Activated effector memory CD4-positive, alpha-beta T cell treated with Interleukin-2 at 50 U/mL for 16 hours (primary cell): ENCODE measurements at places on chromosomes 4 and X.

GRCh38 chr4:127634181-127634580 lies 1.4 kb downstream of the INTU start:
- DNase-seq: no peak

DNA sequence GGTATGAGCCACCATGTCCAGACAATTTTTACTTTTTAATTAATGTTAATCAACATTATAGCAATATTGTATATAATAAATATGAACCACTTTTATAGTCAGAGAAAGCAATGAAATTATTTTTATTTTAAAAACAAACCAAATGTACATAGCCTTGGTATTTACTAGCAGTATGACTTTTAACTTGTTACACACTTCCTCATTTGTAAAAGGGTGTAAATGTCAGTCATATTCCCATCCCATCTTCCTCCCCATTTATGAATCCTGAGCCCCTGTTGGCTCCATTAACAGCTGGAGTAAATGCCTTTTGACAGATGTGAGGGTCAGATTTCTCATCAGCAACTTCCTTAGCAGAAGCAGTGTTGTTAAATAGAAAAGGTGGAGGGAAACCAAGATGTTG lies 179.6 kb upstream of the SPRY1 start:
- no peak for DNase-seq

DNA sequence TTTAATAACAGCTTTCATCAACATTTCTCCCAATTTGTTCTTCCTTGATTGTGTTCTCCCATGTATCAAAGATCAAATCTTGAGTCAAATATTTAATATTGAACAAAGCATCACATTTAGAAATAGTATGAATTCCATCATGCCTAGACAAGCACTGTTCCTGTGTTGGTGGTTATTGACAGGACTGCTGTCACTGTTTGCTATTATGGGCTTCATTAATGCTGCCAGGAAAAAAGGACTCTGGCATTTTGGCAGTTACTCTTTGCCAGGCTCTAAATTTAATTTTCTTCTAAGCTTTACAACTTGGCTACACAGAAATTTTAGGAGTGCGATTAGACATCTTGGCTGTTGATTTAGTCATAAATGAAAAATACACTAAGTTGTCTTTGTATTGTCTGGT lies 295.9 kb upstream of the NRK start:
- DNase-seq: no peak

DNA sequence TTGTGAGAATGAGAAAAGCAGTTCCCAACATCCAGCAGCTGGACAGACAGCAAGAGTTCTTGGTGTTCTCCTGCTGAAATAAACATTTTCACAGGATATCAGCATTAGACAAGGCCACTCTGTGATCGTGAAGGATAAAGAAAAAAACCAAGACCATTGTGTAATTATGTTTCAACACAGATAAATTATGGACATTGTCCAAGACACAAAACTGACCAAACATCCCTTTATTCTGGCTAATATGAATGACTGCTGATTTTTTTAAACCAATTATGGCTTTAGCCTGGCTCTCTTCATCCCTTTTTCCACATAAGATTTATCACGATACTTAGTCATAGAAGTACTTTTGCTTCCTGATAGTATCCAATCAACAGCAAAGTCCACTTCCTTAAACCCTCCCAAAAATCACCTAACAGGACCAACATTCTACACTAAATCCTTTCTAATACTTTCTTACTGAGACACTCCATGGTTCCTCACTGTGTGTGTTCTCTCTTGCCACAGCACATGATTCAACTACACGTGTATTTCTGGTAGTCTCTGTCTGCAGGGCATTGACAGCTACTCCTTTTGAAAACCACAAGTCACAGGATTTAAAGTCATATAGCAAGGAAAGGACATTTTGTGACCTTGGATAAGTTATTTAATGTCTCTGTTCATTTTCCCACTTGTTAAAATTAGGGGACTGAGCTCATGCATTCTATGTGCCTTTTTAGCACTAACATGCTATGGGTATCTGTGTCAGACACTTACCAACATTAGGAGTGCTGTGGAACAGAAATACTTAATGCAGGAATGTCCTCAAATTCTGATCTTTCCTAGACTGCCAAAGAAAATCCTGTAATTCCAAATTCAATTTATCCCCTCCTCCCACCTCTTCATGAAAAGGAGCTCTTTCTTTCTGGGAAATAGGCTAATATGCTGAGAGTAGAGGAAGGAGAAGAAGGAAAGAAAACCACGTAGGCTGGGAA lies 137.2 kb upstream of the PGRMC2 start:
- DNase-seq: no peak

DNA sequence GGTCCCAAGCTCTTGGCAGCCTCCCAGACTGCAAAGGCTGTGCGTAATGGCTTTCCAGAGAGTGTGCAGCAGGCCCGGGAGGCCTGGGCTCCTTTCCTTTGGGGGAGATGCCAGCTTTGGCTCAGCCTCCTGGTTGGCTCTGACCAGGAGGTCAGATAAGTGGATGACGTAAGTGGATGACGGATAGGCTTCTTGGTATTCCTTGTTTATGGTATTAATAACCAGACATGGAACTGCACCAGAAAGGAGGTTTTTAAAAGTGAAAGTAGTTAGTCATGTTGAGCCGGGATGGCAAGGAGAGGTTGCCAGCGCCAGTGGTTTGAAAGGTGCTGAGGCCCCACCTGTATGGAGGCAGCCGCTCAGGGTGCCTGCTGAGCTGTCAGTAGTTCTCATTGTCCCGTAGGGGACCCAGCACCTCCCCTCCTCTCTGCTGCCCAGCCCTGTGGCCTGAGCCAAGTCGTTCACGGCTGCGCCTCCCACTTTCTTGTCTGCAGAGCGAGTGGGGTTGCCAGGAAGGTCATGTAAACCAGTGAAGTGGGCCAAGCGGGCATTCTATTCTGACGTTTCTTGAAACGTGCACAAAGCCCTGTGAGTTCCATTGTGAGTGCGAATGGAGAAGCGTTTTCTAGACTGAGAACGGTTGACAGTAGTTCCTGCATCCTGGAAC lies 28.7 kb upstream of the STOX2 start:
- no peak for DNase-seq

DNA sequence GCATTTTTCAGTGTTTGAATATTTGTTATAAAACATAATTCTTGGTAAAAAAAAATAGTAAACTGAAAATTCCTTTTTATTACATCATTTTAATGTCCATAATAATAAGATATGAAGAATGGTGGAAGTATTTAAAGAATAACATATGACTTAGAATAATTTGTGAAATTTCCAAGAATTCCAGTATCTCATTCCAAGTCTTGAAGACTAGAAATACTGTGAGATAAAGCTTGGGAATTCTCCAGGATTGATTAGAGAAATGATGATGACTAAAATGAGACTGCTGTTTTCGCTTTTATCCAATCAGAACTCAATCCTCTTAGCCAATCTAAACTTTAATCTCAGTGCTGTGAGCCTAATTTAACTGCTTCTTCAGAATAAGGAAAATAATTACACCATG lies 184.2 kb upstream of the HCCS start:
- no peak for DNase-seq

- DNase-seq: no peak
Measured at GRCh38 chr4:30182786-30183185, 537.4 kb upstream of the PCDH7 start.

DNA sequence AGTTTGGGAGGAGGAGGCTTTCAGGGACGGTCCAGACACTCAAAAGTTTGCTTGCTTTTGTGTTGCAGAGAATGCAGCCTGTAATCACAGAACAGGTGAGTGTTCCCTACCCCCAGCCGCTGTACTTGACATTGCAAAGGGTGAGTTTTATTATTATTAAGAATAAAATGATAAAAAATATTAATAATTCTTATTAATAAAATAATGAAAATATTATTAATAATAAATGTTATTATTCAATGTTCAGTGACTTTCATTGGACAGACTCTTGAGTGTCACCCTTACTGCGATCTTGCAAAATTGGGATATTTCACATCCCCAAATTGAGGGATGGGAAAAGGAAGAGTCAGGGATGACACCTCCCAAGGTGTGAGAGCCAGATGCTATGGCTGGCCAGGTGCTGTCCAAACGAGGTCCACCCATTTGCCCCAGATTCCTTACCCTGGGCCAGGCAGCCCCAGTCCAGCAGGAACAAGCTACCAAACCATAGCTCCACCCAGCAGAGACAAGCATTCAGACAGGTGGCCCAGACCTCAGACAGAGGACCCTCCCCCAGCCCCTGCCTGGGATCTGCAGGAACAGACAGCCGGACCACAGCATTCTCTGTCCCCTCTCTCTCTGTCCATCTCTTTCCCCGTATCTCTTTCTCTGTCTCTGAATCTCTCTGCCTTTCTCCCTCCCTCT lies 22.4 kb downstream of the IL3RA start:
- no peak for DNase-seq

DNA sequence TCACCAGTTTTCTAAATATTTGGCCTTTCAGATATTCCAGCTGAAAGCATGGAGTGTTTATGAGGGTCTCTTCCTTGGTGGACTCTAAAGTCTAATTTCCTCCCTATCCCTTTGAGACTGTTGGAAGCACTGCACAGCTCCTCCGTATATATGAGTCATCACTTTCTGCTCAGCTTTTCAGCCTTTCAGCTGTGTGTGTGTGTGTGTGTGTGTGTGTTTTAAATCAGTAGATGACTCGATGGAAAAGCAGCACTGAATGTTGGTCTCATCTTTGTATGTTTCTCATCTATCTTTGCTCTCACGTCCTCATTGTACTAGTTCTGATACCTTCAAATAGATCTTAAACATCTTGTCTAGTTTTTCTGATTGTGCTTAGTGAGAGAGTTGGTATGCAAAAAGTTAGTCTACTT lies 81.6 kb downstream of the ZFX start:
- DNase-seq: no peak
